ENCODE measurements at places on chromosomes 16 and 17.

DNA sequence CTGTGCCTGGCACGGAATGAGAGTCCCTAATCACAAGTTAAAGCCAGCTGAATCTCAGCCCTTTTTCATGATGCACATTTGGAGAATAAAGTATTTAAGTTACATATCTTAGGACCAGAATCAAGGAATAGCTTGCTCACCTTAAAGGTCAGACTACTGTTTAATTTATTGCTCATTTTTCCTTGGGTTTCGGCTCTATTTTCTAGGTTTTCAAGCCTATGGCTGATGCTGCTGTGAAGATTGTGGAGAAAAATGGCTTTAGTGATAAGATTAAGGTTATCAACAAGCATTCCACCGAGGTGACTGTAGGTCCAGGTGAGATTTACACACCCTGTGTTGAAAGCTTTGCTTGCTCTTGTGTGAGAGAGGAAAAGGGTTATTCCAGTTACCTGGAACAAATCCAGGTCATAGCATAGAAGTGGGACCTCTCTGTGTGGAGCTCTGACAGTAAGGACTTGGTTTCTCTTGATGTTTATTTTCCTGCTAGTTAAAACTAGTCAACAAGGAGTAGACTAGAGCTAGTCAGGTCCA lies 18.1 kb downstream of the PRMT7 start:
- DNase-seq, result no peak

DNA sequence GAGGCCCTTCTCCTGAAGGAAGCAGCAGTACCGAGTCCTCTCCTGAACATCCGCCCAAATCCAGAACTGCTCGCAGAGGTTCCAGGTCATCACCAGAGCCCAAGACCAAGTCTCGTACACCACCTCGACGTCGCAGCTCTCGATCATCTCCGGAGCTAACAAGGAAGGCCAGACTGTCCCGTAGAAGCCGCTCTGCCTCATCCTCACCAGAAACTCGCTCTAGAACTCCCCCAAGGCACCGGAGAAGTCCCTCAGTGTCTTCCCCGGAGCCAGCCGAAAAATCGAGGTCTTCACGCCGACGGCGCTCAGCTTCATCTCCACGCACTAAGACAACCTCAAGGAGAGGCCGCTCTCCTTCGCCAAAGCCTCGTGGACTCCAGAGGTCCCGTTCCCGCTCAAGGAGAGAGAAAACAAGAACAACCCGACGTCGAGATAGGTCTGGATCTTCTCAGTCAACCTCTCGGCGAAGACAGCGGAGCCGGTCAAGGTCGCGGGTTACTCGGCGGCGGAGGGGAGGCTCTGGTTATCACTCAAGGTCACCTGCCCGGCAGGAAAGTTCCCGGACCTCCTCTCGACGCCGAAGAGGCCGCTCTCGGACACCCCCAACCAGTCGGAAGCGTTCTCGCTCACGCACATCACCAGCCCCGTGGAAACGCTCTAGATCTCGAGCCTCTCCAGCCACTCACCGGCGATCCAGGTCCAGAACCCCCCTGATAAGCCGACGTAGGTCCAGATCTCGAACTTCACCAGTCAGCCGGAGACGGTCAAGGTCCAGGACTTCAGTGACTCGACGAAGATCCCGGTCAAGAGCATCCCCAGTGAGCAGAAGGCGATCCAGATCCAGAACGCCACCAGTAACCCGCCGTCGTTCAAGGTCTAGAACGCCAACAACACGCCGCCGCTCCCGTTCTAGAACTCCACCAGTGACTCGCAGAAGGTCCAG lies 11.3 kb downstream of the ELOB start:
- DNase-seq, result no peak

DNA sequence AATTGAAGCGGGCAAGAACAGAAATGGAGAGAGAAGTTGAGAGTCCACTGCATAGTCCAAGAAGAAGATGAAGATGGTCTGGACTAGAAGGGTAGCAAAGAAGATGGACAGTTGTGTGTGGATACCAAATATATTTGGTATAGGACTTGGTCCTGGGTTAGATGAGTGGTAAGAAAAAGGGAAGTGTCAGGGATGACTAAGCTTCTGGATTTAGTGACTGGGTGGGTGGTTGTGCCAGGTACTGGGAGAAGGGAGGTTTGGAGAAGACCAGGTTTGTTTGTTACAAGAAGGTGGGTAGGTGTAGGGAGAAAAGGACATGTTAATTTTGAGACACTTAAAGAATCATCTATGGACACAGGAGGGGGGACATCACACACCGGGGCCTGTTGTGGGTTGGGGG lies 5.4 kb downstream of the VMP1 start:
- no peak for DNase-seq

GRCh38 chr17:49962599-49963308 lies 6.2 kb upstream of the DLX4 start:
- DNase-seq, result no peak

GRCh38 chr17:2051933-2052559 lies 2.9 kb upstream of the HIC1 start:
- no peak for DNase-seq

GRCh38 chr17:54405826-54406225 lies 494.8 kb upstream of the TOM1L1 start:
- DNase-seq, result no peak

- DNase-seq, result no peak
These were observed 4.3 kb upstream of the HSF5 start for GRCh38 chr17:58492238-58493121.

DNA sequence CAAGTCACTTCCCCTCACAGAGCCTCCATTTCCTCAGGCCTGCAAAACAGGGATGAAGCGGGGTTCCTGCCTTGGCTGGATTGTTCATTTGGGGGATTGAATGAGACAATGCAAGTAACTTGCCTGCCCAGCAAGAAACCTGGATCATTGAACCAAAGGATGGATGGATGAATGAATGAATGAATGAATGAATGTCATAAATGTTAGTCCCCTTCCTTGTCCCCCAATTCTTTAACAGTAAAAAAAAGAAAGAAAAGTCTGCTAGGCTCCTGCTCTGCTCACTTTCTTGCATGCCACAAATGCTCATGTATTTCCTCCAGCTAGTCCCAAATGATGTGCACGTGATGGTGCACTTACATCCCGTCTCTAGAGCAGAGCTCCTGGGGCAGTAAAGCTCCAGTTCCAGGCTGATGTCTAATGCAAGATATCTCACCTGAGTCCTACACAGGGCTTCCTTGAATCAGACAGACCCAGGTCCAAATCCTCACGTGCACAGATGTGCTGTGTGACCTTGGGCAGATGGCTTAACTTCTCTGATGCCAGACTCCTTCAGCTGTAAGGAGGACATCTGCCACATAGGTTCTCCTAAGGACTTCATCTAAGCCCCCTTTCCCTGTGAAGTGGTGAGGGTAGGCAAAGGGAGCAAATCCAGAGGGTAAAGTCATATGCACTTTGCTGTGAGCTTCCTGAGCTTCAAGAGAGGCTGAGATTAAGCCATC lies 45.5 kb downstream of the C16orf82 start:
- no peak for DNase-seq

DNA sequence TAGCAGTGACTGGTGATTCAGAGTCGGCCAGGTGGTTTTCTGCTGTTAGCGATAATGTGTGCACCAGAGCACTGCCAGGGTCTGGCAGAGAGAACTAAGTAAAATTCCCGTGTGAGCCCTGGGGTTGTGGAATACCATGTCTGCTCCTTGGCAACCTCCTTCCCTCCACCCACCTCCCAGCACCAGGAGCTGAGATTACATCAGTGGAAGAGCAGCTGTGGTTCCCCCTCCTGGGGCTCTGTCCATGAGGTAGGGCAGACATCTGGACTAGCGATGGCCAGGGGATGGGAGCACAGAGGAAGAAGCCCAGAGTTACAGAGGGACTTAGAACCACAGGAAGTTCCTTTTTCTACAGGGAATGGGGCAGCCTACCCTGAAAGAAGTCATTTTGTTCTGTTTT lies 15.8 kb downstream of the CLEC10A start:
- no peak for DNase-seq

DNA sequence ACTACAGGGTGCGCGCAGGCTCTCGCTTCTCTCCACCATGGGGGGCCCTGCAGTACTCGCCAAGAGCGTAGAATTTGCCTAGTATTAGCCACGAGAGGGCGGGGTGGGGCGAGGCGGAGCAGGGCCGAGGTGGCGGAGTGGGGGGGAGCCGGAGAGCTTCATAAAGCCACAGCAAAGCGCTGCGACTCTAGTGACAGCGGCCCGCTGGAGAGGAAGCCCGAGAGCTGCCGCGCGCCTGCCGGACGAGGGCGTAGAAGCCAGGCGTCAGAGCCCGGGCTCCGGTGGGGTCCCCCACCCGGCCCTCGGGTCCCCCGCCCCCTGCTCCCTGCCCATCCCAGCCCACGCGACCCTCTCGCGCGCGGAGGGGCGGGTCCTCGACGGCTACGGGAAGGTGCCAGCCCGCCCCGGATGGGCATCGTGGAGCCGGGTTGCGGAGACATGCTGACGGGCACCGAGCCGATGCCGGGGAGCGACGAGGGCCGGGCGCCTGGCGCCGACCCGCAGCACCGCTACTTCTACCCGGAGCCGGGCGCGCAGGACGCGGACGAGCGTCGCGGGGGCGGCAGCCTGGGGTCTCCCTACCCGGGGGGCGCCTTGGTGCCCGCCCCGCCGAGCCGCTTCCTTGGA lies at the start of gene TBX21:
Gene TBX21 (plus strand): TSS at position 190 of the 627 bp plus-strand sequence. CDS start 219 bp downstream, at position 409.
- peak; percentile 50 for DNase-seq

DNA sequence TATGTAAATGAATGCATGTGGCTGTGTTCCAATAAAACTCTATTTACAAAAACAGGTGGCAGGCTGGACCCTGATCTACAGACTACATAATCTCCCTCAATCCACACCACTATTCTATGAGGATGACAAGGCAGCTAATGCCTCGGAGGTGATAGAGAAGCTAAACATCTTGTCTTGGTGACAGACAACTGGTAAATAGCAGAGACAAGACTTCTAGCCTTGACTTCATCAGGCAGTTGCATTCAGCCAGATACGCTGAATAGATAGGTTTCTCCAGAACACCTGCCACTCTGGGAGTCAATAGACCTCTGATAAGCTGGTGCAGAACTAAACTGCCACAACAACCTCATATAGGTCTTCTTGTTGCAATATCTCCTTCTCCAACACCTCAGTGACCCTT lies 3.3 kb downstream of the ATPAF2 start:
- no peak for DNase-seq

- DNase-seq, result no peak
These were observed 34.1 kb downstream of the HIC1 start for GRCh38 chr17:2089021-2089422.

- DNase-seq, result no peak
These were observed 25.5 kb downstream of the FOXK2 start for GRCh38 chr17:82545071-82545462.

DNA sequence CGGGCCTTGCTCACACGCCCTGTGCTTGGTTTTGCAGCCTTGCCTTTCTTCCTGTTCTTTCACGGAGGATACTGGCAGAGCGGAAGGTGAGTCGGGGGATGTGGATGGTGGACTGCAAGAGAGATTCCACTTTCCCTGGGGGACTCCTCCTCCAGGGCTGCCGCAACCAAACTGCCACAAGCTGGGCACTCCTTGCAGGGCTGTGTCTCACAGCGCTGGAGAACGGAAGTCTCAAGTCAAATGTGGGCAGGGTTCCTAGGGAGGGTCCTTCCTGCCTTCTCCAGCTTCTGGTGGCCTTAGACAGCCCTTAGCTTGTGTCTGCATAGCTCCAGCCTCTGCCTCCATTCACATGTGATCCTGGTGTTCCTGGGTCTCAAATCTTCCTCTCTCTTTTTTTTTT lies 11.4 kb upstream of the BIRC5 start:
- DNase-seq, result no peak

- DNase-seq, result no peak
These were observed 101.8 kb upstream of the NLRP1 start for GRCh38 chr17:5686074-5686635.
